ENCODE measurements at places on chromosomes 5 and 9.
A peak's percentile ranks its signal among the peaks of the same experiment; 100 is the strongest.

GRCh38 chr5:178346607-178347334 is 114.2 kb upstream of the PHYKPL start:
- DNase-seq, result no peak

DNA sequence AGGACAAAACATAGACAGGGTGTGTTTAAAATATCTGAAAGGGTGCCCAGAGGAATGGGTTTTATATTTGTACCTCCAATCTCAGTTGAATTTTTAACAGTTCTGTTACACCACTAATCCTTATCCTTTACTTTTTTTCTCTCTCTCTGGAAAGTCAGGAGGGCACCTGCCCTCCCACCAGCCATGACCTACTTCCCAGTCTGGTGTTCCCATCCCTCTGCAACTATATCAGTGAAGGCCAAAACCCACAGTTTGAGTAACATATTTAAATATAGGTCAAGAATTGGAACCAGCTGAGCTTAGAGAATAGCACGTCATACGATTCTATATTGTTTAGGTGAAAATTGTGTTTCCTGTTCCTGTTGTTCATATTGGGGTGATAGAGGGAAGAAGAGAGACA is 229.8 kb downstream of the NTRK2 start:
- no peak for DNase-seq

- no peak for DNase-seq
Measured at GRCh38 chr5:31688515-31689092, 49.7 kb downstream of the PDZD2 start.

DNA sequence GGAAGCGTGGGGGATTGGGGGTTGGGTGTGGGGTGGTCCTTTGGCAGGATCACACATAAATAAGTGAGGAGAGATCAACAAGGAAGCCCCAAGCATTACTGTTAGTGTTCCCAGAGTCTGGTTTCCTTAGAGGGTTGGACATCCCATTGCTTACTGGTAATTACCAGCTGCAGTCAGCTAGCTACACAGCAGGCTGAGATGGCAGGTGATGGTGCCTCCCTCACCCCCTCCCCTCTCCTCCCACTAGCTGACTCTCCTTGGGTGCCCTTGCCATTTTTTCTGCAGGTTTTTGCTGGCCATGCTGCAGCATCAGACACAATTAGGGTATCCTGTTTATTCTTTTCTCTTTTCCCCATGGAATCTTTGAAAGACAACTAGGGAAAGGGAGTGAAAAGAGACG is 107.5 kb upstream of the TLR4 start:
- no peak for DNase-seq

DNA sequence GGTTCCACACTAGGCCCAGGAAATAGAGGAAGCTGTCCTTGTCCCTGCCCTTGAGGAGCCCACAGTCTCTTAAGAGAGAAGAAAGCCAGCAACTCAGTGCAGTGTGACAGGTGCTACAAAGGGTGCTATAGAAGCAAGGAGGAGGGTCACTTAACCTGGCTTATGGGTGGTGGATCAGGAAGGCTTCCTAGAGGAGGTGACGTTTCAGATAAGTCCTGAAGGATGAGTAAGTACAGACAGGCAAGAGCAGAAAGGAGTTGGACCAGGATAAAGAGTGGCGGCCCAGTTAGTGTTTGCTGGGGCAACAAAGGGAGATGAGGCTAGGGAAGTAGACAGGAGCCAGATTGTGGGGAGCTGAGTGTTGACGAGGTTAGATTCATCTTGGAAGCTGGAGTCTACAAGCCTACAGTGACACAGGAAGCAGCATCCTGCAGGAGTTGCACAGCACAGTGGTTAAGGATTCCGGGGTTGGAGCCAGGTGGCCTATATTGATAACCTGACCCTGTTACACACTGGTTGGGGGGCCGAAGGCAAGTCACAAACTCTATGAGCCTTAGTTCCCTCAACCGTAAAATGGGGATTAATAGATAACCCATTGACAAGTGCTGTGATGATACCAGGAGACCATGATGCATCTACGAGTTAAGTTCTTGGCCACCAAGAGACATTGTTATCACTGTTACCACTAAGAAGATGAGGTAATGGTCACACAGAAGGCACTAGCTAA is 5.4 kb upstream of the LHX6 start:
- DNase-seq, result no peak

DNA sequence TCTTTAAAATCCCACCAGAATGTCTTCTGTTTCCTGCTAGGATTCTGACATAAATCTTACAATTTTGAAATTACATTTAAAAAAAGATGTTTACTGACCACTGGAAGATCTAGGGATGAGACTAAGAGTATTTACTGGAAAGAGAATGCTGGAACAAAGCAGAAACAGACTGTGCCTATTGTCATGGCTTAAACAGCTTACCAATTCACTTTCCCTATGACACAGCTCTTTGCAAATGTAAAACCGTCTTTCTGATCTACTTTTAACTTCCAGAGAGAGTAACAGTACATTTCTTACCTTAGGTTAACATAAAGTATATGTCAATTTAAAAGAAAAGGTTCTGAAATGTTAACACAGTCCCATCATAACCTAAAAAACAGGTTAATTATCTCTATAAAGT is 10.7 kb downstream of the GIN1 start:
- no peak for DNase-seq

- DNase-seq, result peak; percentile 88
Measured at GRCh38 chr9:133238851-133239532, 29.9 kb upstream of the OBP2B start.

DNA sequence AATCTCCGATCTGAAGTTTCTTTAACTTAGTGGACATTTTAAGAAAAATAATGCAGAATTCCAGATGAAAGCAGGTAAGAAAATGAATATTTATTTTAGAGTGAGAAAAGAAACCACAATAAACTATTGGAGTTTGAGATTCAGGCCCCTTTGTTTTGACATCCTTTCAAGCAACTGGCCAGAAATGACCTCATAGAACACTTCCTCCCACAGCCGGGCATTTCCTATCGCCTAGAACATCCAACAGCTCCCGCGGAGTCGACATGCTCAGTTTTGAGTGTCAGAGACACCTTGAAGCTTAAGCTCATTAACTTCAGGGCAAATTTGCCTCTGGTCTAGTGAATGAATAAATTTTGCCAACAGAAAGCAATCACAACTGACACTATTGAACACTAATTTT is 369.2 kb downstream of the TLE4 start:
- DNase-seq, result no peak

Measured in small intestine (tissue), 16 donors.